ENCODE measurements at places on chromosomes 7 and 10.

GRCh38 chr7:16812542-16813231 lies 7.9 kb upstream of the AGR2 start:
- DNase-seq = no peak

GRCh38 chr7:149457766-149458165 lies 3.1 kb downstream of the ZNF777 start:
- no peak for DNase-seq

DNA sequence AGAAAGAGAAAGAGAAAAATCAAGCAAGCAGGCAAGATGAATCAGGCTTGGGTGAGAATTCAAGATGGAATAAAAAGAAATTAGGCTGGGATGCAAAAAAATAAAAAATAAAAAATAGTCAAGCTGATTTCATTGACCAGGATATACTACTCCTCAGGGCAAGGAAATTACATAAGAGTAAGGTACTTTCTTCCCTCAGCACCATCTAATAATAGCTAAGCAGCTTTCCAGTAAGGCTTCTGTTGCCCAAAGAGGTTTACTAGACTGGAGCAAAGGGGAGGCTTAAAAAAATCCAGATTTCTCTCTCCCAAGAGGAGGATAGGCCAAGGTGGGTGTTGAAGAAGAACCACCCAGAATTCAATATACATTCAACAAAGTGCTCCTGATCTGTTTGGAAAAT lies 93.6 kb downstream of the NEURL1 start:
- no peak for DNase-seq

- DNase-seq = no peak
These were observed 73.6 kb downstream of the MINPP1 start for GRCh38 chr10:87578160-87578841.

DNA sequence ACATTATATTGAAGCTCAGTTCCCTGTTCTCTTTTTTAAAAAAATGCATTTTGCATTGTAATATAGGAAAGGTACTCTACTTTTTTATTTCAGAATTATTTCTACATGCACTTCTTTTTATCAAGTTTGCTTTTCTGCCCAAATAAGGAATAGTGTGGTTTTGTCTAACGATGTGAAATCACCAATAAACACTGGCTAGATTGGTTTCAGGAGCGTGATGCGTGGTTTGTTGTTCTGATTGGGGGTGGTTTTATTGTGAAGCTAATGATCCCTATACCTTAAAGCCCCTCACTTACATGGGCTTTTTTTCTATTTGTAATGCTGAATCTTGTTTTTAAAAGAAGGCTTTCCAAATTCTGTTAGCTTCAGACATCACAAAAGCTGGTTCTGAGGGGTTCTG lies 17.6 kb downstream of the ENTPD7 start:
- no peak for DNase-seq

DNA sequence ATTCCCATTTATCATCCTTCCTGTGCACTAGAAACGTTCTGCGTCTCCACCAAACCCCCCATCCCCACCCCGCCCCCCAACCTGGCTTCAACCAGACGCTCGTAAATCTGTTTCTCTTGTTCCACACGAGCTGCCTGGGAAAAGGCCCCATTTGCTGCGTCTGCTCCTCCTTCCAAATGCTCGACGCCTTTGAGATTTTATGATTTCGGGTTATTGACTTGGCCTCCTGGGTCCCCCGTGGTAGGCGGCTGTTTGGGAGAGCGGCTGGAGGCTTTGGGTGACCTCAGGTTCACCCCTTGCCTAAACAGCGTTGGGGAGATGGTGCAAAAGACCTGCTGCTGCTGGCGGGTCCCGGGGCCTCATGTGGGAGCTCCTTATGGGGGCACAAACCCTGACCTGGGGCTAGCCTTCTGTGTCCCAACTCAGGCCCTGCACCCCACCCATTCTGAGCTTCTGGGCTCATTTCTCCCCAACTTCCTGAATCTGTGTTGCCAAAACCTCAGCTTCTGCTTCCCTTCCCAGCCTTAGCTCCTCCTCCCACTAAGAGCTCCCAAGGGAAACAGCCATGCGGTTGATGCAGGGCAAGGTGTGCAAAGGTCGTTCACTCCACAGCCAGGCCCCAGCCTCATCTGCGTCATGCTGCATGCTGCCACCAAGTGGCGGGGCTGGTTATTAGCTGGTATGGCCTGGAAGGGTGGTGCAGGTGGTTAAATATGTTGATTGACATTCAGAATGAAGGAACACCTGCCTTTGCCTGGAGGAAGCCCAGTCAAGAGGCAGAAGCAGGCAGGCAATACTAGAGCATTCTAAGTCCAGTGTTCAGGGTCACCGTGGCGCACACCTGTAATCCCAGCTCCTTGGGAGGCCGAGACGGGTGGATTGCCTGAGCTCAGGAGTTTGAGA lies 49.1 kb upstream of the ELN start:
- peak; percentile 77 for DNase-seq

DNA sequence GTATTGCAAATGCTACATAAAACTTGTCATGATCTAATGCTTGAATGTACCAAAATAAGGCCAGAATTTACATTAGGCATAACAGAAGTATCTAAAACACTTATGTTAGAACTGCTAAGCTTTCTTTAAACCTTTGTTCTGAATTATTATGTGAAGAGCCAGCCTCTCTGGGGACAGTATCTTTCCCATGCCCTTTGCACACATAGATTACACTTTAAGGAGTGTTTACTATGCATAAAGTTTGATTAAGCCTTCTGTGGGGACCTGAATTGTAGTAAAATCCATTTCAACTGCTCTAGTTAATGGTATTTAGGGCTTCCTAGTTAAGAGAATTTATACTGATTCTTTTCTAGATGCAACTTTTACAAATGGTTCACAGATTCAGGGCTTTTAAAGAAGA lies 444.7 kb downstream of the IPMK start:
- DNase-seq = no peak

DNA sequence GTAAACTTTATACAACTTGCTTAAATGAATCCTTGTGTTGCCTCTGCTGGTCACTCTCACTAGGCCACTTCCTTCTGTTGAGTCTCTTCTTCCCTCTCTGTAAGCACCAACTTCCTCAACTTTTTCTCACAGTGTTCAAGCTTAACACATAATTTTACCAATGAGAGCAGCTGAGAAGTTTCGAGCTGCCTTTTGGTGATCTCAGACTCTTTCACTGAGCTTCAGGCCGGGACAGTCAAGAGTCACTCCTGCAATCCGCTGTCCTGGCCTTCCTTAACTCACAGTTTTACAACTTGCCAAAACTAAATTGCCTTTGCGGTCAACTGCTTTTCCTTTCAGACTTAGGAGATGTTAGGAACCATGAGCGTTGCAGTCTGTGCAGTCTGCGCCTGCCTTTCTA lies 47.4 kb downstream of the PRPF18 start:
- DNase-seq = no peak

DNA sequence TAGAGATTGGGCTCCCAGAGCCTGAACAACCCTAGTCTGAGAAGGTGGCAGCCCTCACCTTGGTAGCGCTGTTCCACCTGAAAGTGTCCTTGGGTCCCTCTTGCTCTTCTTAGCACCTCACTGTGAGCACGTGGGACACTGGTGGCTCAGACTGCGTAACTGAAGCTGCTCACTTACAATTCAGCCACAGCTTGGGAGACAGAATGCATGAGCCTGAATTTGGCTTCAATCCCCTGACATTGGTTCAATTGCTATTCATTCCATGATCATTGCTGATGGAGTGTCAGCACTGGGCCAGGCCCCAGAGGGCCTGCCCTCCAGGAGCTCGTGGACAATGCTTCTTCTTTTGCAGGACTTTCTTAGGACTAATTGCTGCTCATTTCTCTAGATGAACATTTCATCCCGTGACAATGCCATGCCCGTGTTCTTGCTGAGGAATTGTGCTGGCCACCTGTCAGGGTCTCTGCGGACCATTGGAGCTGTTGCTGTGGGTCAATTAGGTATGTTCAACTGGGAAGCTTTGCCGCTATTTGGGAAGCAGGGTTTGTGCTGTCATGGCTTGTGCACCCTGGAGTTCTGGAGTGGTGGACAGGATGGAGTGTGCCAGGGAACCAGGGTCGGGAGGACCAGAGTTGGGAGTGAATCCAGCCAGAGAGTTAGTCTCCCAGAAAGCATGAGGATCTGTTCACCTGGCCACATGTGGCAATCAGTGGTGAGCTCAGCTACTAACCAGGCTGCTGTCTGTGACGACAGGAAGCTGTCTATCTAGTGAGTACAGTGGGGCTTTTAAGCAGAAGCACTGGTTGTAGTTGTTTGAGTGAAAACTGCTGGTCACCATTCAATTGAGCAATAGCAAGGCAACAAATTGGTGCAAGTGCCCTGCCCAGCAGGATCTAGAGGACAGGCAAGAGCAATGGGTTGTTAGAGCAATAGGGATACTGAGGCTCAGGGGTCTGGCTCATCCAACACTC lies 105.1 kb downstream of the WDFY4 start:
- no peak for DNase-seq

DNA sequence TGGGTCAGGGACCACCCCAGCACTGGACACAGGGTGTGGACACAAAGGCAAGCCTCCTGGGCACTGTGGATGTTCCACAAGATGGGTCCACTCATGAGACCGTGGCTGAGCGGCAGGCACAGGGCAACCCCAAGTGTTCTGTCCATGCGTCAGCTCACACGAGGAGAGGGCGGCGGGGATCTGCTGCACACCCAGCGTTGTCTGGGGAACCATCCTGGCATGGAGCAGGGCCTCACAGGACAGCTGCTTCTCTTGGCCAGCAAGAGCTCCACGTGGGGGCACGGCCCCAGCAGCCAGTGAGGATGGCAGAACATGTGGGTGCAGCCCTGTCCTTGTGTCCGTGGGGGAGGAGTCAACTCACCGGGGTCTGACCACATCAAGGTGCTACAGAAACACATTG lies 195.4 kb downstream of the PTPRN2 start:
- DNase-seq = no peak

DNA sequence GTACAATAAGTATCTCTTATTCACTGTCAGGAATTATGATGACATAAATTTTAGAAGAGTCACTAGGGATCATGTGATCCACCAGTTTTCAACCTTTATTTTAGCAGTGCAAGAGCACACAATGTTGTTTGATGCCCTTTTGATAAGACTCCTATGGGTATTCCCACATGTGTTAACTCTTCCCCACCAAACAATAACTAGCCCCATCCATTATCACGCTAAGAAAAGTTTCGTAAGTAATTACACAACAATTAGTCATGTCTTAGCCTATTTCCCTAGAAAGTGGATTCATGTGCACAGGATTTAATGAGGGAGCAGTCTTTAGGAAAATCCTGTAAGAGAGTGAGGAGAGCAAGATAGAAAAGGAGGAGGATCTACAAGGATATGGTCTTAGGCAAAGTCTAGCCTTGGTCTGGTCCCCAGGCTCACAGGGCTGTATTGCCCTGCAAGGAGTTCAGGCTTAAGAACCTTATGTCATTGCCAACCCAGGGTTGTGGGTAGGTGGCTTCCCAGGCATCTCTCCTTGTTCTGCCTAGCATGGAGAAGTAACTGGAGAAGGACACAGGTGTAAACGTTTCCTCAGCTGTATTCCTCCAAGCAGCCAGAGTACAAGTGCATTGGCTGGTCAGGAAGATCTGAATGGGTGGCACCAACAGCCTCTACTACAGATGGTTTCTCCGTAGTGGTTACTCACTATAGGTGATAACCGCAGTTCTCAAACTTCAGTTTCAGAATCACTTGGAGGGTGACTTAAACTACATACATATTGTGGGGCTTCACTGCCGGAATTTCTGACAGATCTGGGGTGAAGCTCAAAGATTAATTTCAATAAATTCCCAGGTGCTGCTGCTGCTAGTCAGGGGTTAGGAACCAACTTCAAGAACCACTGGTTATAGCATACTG lies 574.5 kb downstream of the SUGCT start:
- no peak for DNase-seq

DNA sequence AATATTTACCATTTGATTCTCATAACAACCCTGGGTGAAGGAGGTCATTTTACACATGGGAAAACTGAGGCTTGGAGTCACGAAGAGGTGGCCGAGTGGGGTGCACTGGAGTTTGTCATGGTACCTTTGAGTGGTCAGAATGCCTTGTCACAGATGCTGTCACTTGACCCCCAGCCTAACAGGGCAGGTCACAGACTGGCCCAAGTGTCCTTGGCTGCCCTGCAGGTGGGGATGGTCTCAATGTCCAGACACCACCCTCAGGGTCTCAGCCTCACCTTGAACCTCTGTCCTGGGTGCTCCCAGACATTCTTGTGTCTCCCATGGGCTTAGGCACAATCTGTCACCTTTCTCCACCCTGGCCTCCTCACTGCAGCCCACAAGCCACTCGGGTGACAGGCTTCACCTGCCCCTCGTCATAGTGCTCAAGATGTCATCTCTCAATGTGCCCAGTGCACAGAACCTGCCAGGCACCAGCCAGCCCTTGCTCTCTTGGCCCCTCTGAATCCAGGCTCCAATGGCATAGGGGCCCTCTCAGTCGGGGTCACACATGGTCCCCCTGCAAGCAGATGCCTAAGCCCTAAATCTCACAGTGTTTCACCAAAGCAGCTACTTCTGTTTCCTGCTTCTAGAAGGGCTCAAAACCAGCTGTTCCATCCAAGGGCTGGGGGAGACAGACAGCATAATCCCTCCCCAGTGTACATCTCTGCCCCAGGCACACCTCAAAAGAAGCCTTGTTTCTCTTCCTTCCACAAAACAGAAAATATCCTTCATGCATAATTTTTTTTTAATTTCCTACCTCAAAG lies 76.8 kb upstream of the NANOS1 start:
- no peak for DNase-seq

Measured in GDM1 (cell line).